ENCODE measurements at places on chromosomes 12 and 14. TPM values are rescaled to one million over a fixed set of nuclear protein-coding genes. Genes with fewer than 3 reads are reported as not detected.

DNA sequence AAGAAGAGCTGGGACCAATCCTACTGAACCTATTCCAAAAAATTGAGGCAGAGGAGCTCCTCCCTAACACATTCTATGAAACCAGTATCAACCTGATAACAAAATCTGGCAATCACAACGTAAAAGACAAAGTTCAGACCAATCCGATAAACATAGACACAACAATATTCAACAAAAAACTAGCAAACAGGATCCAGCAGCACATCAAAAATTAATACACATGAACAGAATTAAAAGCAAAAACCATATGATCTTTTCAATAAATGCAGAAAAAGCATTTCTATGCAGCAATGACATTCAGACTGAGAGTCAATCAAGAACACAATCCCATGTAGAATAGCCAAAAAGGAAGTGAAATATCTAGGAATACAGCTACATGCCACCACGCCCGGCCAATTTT is 7.0 kb upstream of the CLEC14A start:
- DNase-seq = no peak

- no peak for DNase-seq
Observed at GRCh38 chr12:22409377-22410164, 75.1 kb upstream of the ST8SIA1 start.

- no peak for DNase-seq
Observed at GRCh38 chr14:53533384-53533970, 380.4 kb upstream of the DDHD1 start.

GRCh38 chr12:75698052-75698451 is 186.6 kb upstream of the KRR1 start:
- DNase-seq = no peak

The PSMC6 gene
- total RNA-seq = 71.1 TPM

Measured in colonic mucosa (tissue), 4 donors.